ENCODE measurements at places on chromosomes 3 and 15.

GRCh38 chr3:151795276-151795675, 18.6 kb upstream of the AADAC start:
- DNase-seq, result no peak

DNA sequence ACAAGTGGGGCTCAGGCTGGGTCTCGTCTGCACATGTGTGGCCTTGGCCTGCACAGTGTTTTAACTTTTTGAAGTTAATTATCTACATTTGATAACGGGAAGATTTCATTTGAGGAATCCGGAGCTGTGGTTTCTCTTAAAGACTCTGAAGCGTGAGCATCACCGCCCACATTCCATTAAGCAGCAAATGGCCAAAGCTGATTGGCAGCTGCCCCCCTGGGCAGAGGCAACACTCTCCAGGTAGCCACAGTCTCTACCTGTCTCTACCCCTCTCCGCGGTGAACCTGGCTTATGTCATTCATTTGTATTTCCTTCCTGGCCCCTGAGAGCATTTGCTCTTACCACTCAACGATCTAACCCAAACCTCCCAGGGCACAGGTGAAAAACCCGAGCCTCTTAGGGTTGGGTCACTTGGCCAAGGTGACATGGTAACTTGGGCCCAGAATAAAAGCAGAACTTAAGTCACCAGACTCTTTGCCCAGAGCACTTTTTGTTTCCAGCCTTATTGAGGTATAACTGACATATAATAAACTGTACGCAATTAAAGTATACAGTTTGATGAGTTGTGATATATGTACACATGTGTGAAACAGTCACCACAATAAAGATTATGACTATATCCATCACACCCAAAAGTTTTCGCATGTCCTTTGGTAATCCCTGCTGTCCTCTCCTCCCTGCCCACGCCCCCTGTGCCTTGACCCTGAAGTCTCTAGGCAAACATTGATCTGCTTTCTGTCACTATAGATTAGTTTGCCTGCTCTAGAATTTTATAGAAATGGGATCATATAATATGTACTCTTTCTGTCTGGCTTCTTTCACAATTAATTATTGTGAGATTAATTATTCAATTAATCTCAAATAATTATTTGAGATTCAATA, 245.7 kb upstream of the HES1 start:
- DNase-seq, result no peak

DNA sequence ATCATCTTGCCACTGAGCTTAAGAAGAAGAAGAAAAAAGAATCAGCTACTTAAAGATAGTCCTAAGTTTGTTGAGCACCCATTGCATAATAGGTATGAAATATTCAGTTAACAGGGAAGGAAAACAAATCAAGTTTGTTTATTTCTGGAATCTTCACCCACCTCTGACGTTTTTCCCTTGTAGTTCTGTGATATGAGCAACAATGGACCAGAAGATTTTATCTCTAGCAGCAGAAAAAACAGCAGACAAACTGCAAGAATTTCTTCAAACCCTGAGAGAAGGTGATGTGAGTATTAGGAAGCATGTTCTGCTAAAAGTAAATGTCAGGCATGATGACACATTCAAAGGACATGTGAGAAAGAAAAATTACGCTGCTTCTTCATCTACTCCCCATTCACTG, 3.7 kb downstream of the FANCI start:
- no peak for DNase-seq

DNA sequence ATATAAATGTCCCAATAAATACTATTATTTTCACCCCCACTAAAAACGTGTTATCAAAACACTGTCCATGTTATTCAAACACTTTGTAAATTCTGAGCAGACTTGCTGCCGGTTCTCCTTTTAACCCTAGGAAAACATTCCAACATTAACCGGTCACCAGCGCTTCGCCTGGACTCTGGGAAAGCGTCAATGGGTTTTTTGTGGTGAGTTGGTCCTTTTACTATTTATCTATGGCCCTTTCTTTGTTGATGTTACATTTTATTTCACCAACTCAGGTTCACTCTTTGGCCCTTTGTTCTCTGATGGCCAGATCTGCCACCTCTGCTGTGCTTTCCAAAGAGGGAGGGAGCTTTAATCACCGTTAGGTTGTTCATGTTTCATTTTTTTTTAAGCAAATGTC, 4.1 kb upstream of the EOMES start:
- no peak for DNase-seq

DNA sequence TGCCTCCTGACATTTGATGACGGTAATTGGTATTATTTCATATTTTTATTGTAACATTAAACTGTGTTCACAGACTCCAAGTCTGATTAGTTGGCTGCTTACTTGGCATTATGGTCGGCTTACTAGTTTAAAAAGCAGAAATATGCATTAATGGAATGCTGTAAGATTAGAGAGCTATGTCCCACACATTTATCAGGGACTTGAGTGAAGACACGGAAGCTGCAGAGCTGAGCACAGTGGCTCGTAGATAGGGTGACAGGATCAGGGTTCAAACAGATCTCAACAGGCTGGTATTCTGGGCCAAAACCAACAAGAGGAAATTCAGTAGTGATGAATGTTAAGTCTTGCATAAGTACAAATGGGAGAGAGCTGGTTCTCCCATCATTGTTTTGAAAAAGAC, 113.8 kb downstream of the ADAMTSL3 start:
- DNase-seq, result no peak

- DNase-seq, result no peak
These were observed 353.0 kb downstream of the PLOD2 start for GRCh38 chr3:145807990-145808389.

DNA sequence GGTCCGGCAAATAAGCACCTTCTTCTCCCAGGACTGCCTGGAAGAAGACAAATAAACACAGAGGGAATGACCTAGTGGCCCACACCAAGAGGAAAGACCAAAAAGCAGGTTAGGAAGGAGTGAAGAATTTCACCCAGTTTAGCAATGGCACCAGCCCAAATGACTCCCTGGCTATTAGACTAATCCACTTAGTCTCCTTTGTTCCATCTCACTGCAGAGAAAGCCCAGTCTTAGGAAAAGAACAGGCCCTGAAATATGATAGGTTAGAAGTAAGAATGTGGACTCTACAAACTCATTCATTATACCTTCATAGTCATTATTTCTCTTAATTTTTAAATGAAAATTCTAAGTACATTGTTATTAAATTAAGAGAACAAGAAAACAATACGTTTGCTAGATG, 23.2 kb downstream of the SERPINI2 start:
- DNase-seq, result no peak

DNA sequence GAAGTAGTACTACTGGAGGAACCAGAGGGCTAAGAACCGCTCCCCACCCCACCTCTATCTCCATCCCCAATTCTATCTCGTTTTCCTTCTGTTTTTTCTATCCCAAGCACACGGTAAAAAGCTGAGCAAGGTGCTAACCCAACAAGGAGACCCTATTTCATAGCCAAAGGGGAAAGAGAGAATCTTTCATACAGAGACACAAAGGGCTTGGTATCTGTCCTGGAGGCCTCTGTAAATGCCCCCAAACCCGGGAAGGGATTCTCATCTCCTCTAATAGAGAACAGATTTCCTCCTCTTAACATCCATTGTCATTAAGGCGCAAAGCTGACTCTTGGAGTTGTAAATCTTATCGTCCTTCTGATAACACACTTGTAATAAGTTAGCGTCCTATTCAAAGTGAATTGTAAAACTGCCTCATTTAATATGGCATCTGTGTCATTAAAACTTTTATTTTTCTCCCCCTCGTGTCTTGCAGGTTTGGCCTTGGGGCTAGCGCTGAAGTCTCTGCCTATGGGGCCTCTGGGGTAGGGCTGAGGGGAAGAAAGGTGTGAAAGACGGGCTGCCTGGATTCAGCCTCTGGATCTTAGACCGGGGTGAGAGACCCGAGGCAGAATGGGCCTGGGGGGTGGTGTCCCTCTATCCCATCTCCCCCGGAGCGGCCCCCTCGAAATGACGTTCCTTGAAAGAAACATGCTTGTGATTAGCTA, 12.1 kb downstream of the NR2F2 start:
- no peak for DNase-seq

- no peak for DNase-seq
These were observed 706.1 kb upstream of the GOLIM4 start for GRCh38 chr3:168801794-168802193.

DNA sequence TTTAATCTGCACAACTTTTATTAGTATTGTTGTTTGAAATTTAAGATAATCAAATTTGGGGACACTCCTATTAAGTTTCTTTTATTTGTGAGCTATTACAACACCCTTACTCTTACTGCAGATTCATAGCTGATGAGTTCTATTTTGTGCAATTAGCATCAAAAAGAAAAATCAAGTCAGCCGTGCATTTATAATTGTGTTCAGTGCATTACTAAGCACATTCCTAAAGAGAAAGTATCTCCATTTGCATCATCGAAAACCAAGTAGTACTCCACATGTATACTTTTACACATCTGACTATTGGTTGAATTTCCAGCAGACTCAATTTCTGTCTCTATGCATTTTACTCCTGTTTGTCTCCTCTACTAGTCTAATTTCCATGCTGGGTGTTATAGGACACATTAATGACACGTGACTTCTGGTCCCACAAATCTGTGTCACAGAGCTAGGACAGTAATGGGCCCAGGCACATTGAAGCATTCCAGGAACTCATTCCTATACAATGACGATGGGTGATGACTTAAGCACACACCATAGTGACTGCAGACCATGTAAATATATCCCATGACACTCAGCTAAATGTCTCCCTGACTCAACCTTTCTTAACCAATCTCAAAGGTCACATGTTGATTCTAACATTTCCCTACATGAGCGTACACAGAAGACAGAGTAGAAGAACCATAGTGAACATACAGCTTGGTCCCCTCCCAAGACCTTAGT, 477.5 kb downstream of the LPP start:
- DNase-seq, result no peak

GRCh38 chr15:56758770-56759449, 25.6 kb upstream of the ZNF280D start:
- DNase-seq, result no peak

DNA sequence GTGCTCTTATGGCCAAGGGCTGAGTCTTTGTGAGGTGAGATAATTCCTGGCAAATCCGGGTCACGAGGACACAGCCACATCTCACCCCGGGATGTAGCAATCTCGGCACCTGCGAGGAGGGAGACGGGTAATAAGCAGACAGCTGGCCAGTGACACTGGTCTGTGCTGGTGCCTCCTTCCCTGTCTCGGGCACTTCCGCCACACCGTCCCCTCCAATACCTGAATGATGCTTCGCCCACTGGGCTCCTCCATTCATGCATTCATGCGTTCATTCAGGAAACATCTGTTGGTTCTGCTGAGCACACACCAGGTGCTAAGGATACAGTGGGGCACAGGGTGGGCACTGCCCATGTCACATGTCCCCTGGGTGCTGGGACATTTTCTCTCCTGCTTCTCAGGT, 60.1 kb downstream of the ATP10A start:
- no peak for DNase-seq

GRCh38 chr3:127036209-127037020, 53.5 kb downstream of the PLXNA1 start:
- no peak for DNase-seq

DNA sequence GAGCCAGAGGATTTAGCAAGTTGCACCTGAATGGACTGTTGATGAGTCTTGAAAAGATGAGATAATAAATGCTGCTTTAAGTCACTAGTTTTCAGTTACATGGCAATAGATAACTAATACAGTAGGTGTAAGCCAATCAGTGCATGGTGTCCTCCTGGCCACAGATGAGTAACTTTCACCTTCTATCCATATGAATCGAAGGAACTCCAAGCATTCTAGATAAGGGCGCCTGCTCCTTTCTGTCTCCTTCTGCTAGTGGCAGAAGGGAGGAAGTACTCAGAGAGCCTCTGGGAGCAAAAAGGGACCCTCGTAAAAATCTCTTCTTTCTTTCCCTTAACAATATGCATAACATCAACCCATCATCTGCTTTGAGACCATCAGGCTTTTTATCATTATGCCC, 37.3 kb downstream of the TM6SF1 start:
- no peak for DNase-seq

GRCh38 chr3:195461594-195462307, 18.9 kb upstream of the ACAP2 start:
- DNase-seq, result no peak

GRCh38 chr15:27057904-27058645, 87.1 kb downstream of the GABRG3 start:
- no peak for DNase-seq

DNA sequence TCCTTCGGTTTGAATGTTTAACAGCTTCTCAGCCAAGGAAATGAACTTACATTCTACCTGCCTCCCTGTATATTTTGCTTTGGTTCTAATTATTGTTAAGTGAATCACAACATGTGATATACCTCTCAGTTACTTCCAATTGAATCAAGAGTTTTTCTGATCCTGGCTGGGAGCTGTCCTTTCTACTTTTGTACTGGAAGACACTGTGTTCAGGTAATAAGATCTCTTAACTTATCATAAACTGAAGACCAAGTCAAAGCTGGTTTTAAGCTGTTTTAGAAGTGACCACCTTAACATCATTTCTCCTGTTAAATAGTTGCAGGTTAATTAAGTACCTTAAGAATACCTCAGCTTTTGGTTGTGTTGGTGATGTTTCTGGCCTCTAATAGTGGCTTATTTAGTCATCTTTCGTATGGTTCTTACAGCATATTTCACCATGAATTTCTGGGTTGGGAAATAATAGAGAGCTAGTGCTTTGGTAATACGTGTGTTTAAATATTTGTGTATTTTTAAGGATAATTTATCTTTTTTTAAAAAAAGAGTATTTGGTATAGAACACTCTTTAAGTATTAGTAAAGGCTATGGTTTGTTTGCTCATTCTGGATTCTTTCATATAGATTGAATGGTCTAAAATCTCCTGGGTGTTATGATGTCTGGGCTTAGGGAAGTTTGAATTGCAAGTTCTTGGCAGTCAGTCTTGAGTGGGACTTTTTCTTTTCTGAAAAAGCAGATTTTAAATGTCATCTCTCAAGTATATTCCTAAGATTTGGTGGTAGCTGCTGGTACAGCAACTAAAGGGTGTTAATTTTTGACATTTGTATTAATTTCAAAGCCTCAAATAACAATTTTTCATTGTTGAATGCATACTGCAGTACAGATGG, 1.6 kb downstream of the RAB8B start:
- no peak for DNase-seq

DNA sequence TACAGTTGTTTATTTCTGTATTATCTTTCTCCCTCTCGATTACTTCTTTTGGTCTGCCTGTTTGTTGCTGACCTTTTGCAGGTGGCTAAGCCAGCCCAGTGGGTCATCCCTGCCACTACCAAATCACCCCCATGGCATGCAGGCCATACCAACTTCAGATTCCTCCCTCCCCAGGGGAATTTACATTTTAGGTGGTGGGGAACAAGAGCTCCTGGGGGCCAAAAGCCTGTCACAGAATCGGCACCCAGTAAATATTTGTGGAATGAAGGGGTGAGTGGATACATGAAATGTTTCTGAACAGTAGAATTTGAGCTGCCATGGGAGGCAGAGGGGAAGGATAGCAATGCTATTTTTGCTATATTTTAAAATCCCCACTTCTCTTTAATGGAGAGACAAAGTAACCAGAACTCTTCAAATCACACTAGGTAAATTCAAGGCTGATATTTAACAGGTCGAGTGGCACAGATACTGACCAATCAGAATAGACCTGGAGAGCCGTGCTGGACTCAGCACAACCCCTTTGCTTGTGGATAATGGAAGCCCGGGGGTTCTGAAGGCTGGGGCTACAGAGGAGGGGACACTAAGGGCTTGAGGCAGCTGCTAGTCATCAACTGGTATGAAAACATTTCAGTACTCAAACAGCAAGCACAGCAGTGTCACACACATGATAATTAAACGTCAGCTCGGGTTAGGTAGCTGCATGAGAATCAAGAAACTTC, 54.3 kb upstream of the SMAD3 start:
- DNase-seq, result no peak

GRCh38 chr3:75048650-75049049, 434.2 kb upstream of the CNTN3 start:
- DNase-seq, result no peak
